ENCODE measurements at places on chromosomes 3 and 15.

- DNase-seq, result no peak
Measured at GRCh38 chr3:43627360-43627759, 5.5 kb upstream of the ANO10 start.

GRCh38 chr15:84747416-84748273 is 747 bp upstream of the ZNF592 start:
- DNase-seq, result peak; percentile 45

DNA sequence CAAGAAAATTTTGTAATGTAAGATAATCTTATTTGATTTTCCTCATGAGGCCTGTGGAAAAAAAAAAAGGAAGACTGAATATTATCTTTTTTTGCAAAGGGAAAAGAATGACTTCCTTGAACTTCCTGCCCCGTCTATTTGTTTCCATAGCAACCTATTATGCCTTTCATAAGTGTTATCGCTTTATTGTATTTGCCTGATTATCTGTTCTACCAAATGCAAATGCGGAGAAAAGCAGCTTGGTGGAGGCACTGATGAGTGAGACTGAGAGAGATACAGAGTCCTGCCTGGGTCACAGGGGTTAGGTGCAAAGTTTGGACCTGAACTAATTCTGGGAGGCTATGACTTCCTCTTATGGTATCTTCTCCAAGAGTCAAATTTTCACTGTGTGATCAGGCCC is 334.0 kb upstream of the KCNMB2 start:
- no peak for DNase-seq

- DNase-seq, result no peak
Measured at GRCh38 chr15:33377204-33377603, 66.4 kb downstream of the RYR3 start.

DNA sequence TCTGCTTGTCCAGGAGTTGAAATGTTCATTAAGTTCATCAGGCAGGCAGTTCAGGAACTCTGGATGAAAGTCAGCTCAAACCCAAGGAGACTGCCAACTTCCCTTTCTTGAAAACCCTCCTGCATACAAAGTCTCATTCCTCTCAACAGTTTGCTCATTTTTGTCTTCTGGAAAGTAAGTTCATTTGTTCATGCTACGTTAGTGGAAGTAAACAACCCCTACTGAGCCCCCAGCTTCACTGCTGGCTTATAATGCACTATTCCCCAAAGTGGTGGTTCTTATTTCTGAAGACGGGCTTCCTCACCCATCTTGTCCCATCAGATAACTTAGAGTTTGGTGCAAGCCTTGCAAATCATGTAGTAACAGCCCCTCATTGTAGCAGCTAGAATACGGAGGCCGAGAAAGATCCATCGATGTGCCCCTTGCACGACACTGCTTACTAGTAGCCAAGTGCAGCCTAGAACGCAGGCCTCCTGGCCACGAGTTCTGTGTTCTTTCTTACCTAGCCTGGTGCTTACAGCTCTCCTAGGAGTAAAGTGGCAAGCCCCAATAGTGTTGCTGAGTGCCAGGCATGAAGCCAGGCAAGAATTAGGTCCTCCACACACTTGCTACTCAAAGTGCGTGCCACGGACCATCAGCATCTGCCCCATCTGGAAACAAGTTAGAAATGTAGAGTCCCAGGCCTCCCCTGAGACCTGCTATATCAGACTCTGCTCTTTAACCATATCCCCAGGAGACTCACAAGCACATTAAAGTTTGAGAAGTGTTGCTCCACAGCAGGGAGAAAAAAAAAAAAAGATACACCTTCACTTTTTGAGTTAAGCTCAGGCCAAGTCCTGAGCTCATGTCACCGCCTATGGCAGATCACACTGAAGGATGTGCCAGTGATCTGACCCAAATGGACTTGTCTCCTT is 82.5 kb downstream of the RFTN1 start:
- DNase-seq, result no peak

DNA sequence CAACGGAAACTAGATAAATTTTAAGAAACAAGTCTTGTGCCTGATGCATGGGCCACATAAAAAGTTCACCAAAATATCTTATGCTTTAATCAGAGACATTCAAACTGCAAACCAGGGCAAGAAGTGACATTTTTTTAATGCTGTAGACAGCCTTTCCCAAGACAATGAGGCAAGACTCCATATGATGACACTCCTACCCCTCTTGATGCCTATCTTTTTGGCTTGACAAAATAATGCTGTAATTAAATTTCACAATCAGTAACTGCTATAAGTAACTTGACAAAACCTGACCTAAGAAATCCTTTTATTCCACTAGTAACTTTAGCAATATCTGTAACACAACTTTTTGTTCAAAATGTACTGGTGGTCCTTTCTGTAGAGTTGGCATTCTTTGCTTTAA is 48.7 kb downstream of the ECT2 start:
- DNase-seq, result no peak

GRCh38 chr15:98635848-98636247 is 12.5 kb upstream of the IGF1R start:
- DNase-seq, result no peak

- DNase-seq, result no peak
Measured at GRCh38 chr15:71591057-71591456, 219.3 kb upstream of the NR2E3 start.

- DNase-seq, result no peak
Measured at GRCh38 chr3:171790574-171790897, 19.7 kb downstream of the PLD1 start.

DNA sequence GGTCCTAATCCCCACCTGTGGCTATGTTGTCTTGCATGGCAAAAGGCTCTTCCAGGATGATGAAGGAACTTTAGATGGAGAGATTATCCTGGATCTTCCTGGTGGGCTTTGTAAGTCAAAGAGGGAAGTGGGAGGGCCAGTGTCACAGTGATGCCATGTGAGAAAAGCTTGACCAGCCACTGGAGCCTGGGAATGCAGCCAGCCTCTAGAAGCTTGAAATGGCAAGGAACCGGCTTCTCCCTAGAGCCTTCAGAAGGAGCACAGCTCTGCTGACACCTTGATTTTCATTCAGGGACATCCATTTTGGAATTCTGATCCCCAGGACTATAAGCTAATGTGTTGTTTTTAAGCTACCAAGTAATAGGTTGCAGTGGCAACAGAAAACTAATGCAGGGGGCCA is 58.3 kb downstream of the CLEC3B start:
- DNase-seq, result no peak

DNA sequence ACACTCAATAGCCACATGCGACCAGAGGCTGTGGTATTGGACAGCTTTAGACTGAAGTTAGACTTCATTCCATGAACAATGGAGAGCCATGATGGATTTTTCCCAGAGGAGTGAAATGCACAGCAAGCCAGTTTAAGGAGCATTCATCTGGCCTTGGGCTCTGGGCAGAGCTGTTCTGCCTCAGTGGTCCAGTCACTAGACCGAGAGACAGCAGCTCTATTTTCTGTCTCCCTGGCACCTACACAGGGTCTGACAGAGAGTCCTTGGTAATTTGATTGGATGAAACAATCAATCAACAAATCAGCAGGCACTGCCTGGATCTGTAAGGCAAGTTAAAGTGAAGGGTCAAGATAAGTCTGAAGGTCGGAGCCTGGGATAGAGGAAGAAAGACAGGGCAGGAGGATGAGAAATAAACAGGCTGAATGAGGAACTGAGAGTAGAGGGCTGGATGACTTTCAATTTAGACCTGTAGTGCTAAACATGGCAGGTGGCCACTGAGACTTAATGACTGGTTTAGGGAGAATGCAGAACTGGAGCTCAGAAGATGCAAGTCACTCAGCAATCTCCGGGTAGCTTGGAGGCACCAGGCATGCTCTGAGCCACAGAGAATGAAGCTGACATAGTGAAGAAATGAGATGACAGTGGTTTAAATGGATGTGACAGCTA is 98.5 kb upstream of the SLC25A36 start:
- no peak for DNase-seq

- DNase-seq, result no peak
Measured at GRCh38 chr3:64924961-64925360, 237.2 kb upstream of the ADAMTS9 start.

GRCh38 chr15:78353093-78353492 is 12.9 kb downstream of the CRABP1 start:
- DNase-seq, result no peak

DNA sequence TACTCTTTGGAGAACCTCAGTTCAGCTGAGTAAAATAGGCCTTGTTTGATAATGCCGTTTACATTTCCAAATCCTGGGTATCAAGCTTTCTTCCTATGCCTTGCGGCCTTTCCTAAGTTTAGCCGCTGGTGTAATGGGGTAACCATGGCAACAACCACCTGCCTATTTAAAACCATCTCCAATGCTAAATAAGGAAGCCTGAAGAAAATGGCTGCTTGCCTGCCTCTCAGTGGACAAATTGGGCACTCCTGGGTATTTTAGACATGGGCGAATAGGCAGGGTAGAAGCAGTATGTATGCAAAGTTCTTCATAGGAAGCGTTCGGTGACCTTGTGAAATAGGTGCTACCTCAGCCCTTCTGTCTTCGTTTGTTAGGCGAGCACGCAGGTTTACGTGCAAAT is 122.7 kb downstream of the DGKG start:
- DNase-seq, result peak; percentile 24

DNA sequence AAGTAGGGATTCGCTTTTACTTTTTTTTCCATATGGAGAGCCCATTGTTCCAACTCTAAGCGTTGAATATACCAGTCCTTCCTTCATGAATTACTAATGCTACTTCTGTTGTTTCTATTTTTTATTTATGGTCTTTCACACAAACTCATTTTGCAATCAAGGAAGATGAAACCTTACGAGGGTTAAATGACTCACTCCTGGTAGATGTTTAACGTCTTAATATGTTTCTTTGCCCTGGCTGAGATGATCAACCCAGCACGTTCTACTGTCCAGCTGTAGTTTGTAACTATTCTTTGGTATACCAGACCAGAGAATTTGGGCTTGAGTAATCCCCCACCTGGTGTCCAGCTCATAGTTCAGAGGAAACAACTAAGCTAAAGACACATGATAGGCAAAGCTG is 23.1 kb downstream of the CDCP1 start:
- no peak for DNase-seq

DNA sequence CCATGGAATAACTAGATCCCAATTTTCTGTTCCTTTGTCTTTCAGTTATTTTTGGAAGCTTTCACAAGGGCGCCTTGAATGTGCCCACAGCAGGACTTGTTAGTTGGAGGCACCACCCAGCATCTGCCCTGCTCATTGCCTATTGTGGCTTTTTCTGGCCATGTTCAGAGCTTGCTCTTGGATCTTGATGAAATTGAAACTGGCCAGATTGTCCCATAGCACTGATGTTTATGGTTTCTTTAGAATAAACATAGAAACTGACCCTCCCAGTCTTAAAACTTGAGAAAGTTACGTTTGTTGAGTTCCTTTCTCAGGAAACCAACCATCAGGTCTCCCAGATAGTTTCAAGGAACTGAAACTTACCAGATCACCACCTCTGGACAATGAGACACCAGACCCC is 474.7 kb downstream of the IL5RA start:
- DNase-seq, result no peak

DNA sequence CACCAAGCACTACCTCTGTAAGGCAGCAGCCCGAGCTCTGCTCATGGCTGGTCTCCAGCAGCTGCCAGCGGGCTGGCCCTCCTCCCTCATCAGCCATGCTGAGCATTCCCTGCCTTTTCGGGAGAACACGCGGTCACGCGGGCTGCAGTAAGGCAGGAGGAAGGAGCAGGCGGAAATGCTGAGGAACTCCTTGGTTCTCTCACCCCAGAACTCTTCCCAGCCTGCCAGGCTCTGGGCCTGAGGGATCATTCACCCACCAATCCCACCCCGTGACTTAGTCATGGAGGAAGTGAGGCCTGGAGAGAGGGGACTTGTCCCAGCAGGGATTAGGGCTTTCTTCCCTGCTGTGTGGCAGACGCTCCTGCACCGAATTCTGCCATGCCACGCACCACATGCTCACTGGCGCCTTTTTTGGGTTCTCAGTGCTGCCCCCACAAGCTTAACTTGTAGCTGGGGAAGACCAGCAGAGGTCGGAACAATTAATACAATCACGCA is 42.9 kb upstream of the RPL32 start:
- no peak for DNase-seq

DNA sequence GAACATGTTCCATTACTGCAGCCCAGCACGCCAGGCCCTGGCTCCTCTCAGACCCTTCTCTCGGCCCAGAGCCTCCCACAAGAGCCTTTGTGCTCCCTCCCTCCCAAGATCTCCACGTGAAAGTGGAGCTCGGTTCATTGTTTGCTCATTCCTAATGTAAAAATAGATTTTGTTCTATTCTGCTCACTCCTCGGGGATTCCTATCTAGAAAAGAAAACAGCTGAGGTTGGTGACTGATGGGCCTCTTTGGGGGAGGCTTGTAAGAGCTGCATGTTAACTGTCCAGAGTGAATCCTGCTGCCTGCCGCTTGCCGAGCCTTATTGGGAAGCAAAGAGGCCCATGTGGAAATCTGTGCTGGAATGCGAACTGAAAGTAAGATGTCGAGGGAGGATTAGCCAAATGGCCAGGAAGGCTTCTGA is 267.1 kb downstream of the LRTM1 start:
- no peak for DNase-seq

DNA sequence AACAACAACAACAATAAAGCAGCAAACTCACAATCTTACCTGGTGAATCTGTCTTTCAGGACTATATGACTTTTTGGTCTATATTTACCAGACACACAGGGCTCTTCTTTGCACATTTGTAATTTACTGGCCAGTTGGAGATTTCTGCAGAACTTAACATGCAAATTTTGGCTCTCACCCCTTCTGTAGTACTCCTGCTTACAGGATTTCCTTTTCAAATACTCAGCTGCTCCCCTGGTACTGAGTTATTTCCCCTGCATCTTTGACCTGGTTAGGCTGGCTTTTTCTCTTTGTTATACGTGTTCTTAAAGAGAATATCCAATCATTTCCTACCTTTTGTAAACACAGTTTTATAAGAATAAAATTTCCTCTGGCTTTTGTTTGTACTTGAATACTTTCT is 228.0 kb downstream of the MBNL1 start:
- no peak for DNase-seq

DNA sequence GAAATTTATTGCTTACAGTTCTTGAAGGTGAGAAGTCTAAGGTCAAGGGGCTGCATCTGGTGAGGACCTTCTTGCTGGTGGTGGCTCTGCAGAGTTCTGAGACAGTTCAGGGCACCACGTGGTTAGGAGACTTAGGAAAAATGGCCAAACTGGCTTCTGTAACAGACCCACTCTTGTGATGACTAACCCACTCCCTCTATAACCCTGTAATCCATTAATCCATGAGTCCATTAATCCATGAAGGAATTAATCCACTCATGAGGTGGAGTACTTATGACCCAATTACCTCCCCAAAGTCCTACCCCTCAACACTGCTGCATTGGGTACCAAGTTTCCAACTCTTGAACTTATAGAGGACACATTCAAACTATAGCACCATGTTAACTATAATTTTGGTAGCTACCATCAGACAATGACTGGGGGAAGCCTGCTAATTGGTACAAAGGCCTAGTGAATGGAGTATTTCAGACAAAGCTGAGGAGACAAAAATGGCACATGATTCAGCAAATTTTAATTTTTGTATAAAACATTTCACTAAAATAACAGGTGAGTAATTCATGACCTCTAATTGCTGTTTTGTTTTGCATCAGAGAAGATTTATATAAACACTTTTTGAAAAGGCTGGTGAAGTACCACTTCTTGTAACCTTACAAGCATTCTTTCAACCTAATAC is 374.1 kb upstream of the TBL1XR1 start:
- DNase-seq, result no peak
